ENCODE measurements at places on chromosomes 5 and 9. TPM values are rescaled to one million over a fixed set of nuclear protein-coding genes. Genes with fewer than 3 reads are reported as not detected.

DNA sequence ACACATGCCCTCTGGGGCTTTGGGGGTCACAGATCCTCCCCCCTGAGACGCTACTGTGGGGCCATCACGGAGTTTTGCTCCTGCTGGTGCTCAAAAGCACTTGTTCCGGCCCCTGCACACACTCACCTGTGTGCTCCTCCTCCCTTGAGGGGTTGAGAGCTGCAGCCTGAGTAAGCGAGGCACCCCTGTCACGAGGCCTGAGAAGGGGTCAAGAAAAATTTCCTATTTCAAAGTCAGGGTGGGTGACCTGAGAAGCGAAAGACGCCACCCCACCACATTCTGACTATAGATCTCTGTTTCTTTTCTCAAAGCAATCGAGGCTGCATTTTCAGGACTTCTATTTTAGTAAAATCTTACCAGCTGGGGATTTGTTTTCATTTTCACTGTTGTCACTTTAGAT is 138.5 kb downstream of the DCP2 start:
- DNase-seq, result no peak

GRCh38 chr5:55713871-55714270 is 1.7 kb upstream of the SLC38A9 start:
- DNase-seq, result no peak

GRCh38 chr5:98961665-98962344 is 33.0 kb upstream of the CHD1 start:
- no peak for DNase-seq

The OLFML2A gene
- total RNA-seq, result 6.0 TPM

DNA sequence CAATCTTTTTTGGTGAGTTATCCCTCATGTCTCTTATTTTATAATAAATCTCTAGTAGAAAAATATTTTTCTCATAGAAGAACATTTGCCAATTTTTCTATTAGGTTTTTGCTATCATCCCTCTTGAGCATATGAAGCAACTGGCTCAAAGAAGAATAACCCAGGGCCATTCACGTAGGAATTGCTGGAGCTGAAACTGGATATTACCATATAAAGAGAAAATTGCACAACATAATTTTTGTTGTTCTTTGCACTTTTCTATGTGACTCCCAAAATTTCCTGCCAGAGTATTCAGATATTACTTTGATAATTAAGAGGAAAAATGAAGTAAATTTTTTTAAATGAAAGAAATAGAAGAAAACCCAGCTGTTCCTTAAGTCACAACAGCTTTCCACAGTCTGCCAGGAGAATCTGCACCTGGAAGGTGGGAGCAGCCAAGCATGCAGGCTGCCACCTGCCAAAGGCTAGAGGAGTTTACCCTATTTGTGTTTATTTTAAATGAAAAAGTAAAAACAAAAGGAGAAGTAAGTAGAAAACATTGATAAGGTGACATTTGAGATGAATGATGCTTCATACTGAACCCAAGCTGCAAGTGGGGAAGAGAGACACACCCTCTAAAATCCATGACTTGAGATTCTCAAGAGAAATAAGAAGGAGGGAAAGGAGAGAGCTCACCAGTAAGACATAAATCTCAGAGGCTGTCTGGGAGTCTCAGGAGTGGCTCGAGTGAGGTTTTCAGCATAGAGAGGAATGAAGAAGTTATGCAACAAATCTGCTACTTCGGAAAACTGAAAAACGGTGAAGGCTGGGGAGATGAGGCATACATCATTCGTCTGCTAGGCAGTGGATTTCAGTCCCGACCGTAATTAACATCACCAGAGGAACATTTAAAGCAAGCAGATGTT is 31.5 kb upstream of the FREM1 start:
- DNase-seq, result no peak

DNA sequence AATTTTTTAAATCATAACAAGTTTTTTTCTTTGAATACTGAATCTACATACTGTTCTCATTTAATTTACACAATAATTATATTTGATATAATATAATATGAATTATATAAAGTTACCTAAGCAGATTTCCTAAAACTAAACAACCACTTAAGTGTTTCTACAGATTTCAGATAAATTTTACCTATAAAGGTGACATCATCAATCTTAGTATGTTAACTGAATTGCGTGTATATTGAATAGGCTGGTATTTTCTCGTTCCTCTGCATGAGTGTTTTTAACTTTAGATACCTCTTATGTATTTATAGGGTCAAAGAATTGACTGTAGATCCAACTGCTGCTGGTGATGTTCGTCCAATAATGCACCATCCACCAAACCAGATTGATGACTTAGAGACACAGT is 30.3 kb downstream of the DIMT1 start:
- no peak for DNase-seq

DNA sequence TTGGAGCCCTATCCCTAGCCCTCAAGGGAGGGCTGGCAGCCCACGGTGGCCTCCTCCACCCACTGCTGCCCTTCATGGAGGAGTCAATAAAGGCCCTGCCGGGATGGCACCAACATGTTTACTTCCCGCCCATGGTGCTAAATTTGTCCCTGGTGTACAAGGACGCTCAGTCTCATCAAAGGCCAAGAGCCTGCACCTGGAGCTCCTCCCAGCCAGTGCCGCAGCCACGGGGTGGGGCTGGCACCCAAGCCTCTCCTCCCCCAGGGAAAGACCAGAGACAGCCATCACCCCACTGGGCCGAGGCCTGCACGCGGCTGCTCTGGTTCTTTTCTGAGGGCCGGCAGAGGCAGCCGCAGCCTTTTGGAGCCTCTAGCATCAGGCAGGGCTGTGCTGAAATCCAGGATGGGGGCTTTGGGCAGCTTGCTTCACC is 34.8 kb upstream of the RXRA start:
- DNase-seq, result no peak

The COX7C gene
- total RNA-seq, result 464 TPM

DNA sequence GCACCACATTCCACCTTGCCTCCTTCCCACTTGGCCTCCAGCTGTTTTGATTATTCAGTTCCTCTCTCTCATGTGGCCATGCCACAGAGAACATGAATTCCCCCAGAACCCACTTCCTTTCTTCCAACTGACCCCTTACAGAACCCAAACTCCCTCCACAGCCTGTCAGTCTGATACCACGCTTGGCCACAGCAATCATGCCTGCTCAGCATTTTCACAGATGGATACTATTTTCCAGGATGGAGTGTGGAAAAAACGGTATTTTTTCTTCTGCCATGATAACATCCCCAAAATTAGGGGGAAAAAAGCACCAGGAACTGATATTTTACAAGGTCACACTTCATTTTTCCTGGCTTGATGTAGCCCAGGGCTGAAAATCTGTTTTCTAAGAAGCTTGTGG is 34.9 kb upstream of the SLIT3 start:
- DNase-seq, result no peak

The PRLR gene
- 1.3 TPM for total RNA-seq

DNA sequence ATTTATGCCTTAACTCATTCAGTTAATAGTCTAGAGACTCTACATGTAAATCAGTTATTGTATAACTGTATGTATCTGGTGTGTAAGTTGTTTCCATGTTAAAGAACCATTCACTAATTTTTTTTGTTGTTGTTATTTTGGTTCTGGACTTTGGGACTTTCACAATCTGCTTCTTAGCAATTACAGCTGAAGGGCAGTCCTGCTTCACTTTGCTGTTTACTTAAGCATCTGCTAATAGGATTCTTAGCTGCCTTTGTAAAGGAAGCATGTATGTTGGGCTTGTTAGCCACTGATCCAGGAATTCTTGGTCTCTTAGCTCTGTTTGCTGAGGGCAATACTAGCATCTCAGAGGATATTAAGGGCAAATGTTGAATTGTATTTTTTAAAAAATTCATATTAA is 97.0 kb downstream of the FOCAD start:
- DNase-seq, result no peak

- no peak for DNase-seq
Observed at GRCh38 chr5:14552017-14552416, 29.6 kb upstream of the OTULINL start.

- no peak for DNase-seq
Observed at GRCh38 chr5:139964266-139964993, 78.7 kb downstream of the NRG2 start.

- no peak for DNase-seq
Observed at GRCh38 chr9:33161589-33162132, 5.5 kb downstream of the B4GALT1 start.

The PCDHB10 gene
- total RNA-seq, result 0.96 TPM

DNA sequence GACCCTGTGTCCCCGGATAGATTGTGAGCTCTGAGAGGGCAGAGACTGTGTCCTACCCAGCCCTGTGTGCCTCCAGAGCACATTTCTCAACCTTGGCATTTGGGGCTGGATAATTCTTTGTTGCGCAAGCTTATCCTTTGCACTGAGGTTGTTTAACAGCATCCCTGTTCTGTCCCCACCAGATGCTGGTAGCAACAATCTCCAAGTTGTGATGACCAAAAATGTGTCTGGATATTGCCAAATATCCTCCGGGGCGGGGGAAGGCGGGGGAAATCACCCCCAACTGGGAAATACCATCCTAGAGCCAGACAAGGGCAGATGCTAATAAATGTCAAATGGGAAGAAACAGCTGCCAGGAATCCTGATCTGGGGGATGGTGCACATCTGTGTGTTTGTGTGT is 24.0 kb upstream of the TNIP1 start:
- no peak for DNase-seq

- DNase-seq, result no peak
Observed at GRCh38 chr5:151225071-151225470, 1.2 kb upstream of the CCDC69 start.

DNA sequence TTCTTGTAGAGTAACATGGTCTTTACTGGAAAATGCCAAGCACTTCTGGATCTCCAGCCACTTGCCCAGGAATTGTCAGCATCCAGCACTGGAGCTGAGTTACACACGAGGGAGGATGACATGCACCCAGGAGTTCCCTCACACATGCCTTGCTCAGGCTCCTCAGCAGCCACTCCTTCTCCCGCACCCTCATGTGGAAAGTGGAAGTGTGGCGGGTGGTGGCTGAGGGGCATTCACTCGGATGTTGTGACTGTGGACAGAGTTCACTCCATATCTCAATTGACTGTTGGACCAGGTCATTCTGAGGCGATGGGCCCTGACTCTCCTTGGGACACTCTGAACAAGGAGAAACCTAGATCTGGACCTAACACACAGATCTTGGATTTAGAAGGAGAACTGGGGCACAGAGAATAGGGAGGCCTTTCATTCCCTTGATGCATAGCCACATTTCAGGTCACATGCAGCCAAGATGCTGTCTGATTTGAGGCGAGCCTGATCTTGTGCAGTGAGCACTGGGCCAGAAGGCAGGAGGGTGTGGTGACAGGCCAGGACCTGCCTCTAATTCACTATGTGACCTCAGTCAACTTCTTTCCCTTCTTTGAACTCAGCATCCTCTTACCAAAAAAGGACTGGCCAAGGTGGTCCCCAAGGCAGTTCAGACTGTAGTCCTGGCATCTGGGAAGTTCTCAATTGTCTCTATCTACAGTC is 62.1 kb downstream of the CYSTM1 start:
- no peak for DNase-seq

GRCh38 chr5:40220260-40220659 is 459.5 kb upstream of the PTGER4 start:
- no peak for DNase-seq

The TLE1 gene
- total RNA-seq, result 75.3 TPM

The NTNG2 gene
- 1.9 TPM for total RNA-seq

The SLC4A9 gene
- total RNA-seq, result not detected

The RXFP3 gene
- not detected for total RNA-seq

GRCh38 chr5:136717917-136718316 is 352.6 kb upstream of the TRPC7 start:
- no peak for DNase-seq

GRCh38 chr5:51567636-51568035 is 184.4 kb downstream of the ISL1 start:
- no peak for DNase-seq

GRCh38 chr5:156385416-156385815 is 58.5 kb downstream of the SGCD start:
- DNase-seq, result no peak

DNA sequence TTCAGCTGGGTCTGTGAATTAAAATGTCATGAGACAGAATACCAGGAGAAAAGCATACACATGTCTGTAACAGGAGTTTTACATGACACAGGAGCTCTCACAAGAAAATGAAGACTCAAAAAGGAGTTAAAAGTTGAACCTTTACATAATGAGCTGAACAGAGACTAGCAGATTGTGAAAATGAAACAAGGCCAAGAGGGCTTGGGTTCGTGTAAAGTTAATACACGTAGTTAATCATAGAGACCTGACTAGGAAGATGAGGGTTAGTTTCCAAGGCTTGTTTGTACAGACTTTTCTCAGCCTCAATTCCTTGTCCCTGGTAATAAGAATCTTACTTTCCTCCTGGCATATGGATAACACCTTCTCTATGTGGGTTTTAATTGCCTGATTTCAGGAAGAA is 1294.0 kb downstream of the MAT2B start:
- no peak for DNase-seq

DNA sequence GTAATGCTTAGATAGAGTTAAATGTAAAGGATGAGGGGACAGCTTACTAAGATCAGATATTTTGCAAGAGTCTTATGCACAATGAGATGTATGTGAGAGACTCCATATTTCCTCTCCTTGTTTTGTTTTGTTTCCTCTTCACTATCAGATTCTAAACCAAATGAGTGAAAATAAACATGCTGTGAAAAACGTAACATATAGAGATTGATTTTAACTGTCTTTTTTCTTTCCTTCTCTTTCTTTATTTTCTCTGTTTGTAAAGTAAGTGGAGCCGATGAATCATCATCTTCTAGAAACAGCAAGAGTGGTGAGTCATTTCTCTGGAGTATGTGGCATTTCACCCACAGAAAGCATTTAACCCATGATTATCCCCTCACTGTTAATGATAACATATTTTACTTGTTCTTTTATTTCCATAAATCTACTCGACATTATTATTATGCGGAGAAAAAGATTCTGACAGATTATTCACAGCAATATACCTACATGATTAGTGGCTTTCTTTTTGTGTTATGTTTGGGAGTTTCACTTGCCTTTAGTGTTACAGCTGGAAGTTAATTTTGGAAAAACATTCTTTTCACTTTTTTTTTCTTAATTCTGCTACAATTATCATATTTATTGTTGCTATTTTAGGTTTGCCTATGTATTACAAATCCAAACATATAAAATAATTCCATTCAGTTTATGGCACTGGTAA is 2.1 kb upstream of the ANXA1 start:
- DNase-seq, result no peak

The ZNF483 gene
- total RNA-seq, result 3.8 TPM

DNA sequence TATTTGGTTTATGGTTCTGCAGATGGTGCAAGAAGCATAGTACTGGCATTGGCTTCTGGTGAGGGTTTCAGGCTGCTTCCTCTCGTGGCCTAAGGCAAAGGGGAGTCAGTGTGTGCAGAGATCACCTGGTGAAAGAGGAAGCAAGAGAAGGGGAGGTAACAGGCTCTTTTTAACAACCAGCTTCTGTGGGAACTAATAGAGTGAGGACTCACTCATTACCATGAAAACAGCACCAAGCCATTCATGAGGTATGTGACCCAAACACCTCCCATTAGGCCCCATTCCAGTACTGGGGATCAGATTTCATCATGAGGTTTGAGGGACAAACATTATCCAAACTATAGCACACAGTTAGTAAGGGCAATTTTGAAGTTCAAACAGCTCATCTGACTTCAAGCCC is 263.5 kb downstream of the TMEM38B start:
- no peak for DNase-seq

The ERCC8 gene
- total RNA-seq, result 15.5 TPM

GRCh38 chr5:133668458-133668857 is 56.1 kb upstream of the FSTL4 start:
- DNase-seq, result no peak

The ZBED3 gene
- 9.4 TPM for total RNA-seq

The TMEM232 gene
- 1.9 TPM for total RNA-seq

The SPATA31A3 gene
- not detected for total RNA-seq

The AGXT2 gene
- not detected for total RNA-seq
